ENCODE measurements at places on chromosomes 6 and 20.

GRCh38 chr6:71420095-71420692 is 131.6 kb downstream of the OGFRL1 start:
- peak; percentile 48 for DNase-seq

- no peak for DNase-seq
These were observed 111.2 kb upstream of the ADGRF1 start for GRCh38 chr6:47153404-47153755.

DNA sequence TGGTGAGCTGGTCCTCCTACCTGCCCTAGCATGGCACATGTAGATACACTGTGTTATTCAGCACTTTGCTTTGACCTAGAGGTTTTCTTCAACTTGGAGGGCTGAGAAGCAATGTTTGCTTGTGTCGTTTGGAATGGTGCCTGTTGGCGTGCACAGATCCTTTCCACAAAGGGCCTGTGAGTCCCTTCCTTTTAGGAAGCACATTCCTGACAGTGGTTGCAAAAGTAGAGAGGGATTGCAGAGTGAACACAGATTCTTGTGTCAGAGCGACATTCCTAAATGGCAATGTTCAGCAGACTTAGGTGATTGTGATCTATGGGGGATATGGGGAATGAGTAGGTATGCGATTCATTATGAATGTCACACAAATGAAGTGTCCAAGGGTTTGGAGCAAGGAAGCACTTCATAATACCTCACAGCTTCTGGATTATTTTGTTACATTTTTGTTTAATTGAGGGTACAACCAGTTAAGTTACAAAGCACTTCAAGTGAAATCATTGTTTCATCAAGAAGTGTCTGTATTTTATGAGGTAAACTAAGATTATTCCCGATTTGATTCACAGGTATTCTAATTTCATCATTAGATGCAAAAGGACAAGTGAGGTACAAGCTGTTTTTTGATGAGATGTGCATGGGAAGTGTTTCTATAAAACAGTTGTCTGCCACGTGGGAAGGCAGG is 713 bp upstream of the RNF144B start:
- DNase-seq: no peak

DNA sequence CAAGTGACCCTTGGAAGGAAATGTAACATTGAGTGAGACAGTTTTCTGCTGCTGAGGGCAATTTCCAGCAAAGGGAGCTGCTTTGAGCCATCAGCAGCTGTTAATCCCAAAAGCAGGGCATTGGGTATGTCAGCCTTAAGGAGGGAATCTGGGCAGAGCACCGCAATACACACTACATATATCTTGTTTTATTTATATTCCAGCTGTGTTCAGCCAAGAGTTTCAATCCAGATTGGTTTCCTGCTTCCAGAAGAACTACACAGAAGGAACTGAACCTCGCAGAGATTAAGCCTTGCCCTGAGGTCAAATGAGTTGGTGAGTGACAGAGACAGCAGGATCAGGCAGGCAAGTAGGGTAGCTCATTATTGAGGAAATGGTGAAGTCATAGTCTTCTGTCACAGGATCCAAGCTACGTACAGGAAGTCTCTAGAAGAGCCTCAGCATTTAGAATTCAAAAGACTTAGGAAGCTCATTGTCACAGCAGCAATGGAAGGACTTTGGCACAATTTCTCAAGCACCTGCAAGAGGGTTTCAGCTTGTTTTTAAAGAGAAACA is 109.9 kb upstream of the HEY2 start:
- DNase-seq: no peak

DNA sequence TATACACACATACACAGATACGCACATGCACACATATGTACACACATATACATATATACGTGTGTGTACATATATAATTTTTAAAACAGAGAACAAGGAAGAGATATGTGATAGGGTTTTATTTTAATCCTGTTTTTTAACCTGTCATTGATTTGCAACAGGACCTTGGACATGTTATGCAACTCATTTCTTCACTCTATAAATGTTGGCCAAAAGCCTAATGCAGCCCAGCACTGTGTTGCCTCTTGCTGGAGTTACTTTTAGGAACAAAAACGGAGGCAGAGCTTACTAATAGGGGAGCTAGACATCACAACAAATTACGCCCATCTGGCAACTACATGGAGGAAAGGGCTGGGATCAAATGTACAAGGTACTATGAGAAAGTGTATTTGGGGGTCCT is 179.9 kb upstream of the TAB2 start:
- no peak for DNase-seq

- no peak for DNase-seq
These were observed 369.1 kb upstream of the MARCKS start for GRCh38 chr6:113488061-113488460.

GRCh38 chr6:160030103-160030502 is 61.2 kb downstream of the IGF2R start:
- DNase-seq: peak; percentile 49

DNA sequence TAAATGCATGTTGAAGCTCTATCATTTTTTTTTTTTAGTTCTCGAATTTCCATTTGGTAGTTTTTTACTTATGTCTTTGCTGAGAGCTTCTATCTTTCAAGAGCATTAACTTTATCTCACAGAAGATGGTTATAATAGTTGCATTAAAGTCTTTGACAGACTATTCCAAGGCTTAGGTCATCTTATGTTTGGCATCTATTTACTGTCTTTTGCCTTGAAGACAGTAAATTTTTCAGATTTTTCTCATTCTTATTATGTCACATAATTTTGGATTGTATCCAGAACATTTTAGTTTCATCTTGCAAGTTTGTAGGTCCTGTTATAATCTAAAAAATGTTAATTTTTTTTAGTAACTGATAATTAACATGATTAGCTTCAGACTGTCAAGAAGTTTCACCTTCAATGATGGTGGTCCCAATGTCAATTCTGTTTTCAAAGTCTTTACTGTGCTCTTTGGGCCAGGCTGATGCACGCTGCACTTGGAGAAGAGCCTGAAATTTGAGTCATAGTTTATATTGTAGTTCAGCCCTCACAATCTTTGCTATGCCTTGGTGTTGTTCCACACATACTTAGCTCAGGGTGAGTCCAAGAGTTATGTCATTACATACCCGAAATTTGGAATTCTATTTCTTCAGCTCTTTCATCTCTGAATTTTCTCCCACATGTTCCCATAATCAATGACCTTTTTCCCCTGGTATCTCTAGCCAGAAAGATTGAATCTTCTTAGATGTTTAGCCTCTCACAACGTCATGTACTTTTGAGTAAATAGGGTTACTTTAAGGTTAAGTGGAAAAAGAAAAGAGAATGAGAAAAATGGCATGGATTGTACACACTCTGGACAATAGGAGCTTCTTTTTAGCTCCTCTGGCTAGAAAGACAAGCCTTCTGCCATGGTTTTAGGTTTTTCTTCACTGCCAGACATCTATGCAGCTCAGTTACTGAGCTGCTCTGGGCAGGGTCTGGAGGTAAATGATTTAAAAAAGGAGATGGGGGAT is 110.3 kb upstream of the BTBD3 start:
- no peak for DNase-seq

GRCh38 chr20:62425281-62426058 is 1.9 kb downstream of the RBBP8NL start:
- DNase-seq: no peak

GRCh38 chr6:16982807-16983206 is 119.0 kb upstream of the STMND1 start:
- no peak for DNase-seq

Measured in BE2C (cell line).